AG09319 (cell line): ENCODE measurements at places on chromosomes 11 and 22.

DNA sequence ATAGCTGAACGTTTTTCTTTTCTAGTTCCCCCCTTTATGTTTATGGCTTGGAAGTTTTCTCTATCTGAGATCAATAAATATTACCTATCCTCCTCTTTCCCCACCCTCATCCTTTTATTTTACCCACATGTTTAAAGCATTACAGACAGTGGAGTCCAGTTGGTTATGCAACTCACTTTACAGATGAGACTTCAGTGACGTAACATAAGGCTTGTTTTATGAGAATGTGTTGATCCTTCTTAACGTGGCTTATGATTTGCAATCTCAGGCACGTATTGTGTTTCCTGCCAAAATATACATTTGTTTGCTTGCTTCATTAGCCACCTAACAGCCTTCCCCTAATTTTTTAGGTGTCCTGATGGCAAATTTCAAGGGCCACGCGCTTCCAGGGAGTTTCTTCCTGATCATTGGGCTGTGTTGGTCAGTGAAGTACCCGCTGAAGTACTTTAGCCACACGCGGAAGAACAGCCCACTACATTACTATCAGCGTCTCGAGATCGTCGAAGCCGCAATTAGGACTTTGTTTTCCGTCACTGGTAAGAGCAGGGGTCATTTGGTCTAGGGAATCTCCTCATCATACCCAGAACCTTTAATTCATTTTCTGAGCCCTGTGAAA, 36.6 kb downstream of the TMEM45B start:
- DNase-seq, result no peak

DNA sequence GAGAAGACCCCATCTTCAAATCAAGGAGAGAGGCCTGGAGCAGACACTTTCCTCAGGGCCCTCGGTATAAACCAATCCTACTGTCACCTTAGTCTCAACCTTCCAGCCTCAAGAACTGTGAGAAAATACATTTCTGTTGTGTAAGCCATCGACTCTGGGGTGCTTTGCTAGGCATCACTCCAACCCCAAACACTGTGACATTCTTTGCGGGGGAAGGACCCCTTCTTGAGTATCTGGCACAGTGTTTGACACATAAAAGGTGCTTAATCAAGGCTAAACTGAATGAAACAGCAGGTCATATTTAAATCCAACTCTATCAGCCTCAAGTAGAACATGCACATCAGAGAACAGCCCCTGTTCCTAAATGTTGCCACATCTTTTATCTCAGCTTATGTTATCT, 558.1 kb downstream of the INSC start:
- DNase-seq, result no peak

GRCh38 chr22:30605449-30606110, 1.4 kb upstream of the TCN2 start:
- DNase-seq, result no peak

DNA sequence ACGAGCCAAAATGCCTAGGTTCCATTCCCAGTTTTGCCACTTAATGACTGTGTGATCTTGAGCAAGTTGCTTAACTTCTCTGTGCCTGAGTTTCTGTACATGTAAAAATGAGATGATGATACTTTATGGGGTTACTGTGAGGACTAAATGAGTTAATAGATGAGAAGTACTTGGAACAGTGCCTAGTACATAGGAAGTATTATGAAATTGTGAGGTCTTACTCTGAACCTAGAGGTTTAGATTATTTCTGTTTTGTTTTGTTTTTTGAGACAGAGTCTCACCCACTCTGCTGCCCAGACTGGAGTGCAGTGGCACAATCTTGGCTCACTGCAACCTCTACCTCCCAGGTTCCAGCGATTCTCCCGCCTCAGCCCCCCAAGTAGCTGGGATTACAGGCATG, 227.0 kb upstream of the POU2AF2 start:
- DNase-seq, result no peak

DNA sequence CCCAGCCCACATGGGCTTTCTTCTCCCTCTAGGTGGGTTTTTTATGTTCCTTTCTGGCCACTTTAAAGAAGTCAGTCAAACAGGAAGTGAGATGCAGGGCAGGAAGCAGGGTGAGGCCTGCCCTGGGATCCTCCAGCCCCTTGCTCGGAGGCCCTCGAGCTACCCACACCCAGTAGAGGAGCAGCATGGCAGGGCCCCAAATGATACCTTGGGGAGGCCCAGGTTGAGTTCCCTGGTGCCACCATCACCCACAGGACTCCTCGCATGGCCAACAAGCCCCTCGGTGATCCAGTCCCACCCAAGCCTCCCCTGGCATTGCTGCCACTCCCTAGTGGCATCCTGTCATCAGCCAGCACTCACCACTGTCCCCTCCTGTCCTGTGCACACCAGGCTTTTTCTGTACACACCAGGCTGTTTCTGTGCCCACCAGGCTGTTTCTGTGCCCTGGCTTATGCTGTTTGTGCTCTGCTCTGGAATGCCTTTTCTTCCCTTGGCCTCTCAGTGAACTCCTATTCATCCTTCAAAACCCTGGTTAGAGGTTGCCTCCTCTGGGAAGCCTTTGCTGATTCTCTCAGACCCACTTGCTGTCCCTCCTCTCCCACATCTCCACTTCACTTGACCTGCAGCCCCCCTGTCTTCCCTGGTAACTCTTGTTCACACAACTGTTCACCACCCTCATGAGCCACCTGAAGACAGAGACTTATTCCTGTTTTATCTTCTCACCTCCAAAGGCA, 3.1 kb upstream of the PTGDR2 start:
- no peak for DNase-seq

- no peak for DNase-seq
Observed at GRCh38 chr11:129996113-129996870, 6.3 kb downstream of the PRDM10 start.

DNA sequence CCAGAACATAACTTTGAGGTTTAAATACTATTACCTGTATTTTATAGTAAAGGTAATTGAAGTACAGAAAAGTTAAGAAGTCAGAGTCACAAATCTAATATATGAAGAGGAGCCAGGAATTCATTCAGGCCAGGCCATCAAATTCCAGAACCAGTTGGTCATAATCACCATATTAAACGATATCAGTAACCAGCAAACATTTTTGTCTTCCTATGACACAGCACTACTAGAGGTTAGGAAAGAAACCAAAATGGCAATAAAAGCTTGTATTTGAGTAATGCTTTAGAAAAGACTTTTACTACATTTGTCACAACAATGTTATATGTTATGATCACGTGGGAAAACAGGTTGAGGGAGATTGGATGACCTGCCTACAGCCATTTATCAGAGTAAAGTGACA, 62.2 kb downstream of the DKK3 start:
- no peak for DNase-seq

GRCh38 chr22:40348025-40348658, 1.8 kb downstream of the ADSL start:
- DNase-seq, result no peak

GRCh38 chr11:46367244-46367915, 14.1 kb upstream of the MDK start:
- DNase-seq, result no peak

- DNase-seq, result no peak
Observed at GRCh38 chr11:21893565-21893867, 299.4 kb upstream of the ANO5 start.

DNA sequence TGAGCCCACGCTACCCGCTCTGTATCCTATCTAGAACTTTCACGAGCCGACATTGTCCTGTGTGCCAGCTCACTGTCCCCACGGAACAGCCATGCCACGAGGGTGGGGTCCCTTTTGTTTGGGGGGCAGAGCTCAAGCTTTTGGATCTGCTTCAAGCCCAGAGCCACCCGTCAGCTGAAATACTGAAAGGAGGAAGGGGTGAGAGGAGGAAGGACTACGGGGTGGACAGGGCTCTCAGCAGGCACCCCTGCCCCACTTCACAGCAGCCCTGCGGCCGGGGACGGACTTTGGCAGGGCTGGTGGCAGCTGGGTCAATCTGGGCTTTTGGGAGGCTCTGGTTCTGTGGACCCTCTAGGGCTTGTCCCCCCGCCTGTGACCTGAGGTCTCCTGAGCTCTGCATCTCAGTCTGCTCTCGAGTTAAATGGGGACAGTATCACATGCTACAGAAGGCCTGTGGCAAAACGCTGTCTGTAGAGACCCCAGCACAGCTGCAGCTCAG, 30.0 kb upstream of the MUC5AC start:
- DNase-seq, result no peak

DNA sequence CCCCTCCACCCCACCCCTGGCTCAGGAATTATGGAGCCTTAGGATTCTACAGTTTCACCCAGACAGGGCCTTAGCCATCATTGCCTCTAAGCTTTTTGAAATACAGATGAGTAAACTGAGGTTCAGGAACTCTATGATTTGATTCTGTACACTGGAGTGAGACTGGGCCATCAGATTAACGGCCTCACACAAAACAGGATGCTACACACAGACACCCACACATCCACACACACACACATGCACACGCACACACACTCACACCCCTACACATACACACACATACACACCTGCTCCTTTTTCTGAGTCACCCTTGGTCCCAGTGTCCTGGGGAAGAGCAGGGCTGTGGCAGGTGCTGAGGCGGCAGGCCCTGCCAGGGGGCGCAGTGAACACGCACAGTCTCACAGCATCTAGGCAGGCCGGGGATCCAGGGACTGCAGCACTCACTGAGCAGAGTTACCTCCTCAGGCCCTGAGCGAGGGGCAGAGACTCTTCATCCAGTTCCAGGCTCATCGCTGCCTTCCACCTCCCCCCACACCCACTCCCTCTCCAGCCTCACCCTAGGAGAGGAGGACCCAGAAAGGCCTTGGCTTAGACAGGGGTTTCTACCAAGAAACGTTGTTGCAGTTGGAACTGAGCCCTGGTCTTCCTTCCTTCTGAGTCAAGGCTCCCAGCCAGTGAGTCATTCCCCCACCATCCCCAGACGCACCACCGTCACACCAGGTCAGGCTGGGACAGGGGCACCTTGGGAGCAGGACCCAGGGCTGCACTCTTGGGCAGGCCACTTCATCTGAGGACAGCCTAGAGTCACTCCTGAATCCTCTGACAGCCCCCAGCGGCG, 89.8 kb upstream of the PARVA start:
- DNase-seq, result peak; percentile 88

DNA sequence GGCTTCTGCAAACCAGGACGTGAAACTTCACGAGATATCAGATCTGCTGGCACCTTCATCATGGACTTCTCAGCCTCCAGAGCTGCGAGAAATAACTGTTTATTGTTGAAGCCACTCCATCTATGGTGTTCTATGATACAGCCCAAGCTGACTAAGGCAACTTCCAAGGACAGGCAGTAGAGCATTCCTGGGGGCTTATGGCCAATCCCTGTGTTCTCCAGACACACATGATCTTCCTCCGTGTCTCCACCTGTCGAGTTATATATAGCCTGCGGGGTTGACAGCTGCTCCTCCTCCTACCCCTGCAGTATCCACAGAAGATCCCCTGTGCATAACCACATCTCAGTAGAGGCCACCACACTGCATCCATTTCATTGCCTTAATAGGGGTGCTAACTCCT, 11.0 kb downstream of the TP53AIP1 start:
- no peak for DNase-seq

- DNase-seq, result no peak
Observed at GRCh38 chr11:128085276-128085675, 502.1 kb downstream of the ETS1 start.

DNA sequence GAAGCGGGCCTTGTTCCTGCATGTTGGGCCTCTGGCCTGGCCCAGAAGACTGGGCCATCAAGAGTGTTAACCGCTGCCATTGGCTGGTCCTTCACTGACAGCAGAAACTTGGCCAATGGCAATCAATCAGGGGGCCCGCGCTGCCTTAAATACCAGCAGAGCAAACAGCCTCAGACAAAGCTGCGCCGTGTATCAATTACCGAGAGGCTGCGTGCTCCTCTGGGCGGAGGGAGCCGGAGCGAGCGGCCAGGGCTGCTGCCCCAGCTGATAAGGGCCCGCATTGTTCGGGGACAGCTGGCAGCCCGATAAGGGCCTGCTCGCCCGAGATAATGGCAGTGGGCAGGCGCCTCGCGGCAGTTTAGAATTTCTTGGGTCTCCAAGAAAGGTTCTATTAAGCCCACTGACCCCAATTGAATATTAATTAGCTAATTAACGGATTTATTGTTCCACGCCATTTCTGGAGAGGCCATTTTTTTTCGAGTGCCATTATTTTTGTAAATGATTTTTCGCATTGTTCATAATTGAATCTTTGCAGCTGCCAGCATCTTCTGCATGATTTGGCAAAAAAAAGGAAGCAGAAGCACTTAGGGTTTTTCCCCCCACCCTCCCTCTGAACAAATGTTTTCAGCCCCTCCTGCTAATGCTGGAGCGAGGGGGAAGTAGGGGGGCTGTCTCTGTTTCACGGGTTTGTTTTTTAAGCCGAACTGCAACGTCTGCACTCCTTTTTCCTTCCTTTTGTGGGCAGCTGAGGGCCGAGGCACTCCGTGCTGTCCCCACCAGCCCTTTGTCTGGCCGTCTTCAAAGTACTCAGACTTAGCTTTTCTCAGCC, 37.6 kb upstream of the RIC3 start:
- no peak for DNase-seq

DNA sequence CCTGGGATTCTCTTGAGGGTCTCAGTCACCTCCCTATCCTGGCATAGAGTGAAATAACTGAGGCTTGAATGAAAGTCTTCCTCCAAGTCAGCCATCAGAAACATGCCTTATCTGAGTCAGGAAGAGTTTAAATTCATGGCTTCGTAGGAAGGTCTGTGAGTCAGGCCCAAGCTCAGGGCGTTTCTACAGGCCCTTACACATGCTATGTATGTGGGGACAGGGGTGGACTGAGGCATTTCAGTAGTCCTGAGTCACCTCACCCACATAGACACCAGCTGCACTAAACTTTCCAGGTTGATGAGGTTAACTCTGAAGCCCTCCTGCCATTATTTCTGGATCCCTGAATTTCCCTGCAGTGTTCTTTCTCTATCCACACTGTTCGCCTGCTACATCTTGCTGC, 134.6 kb upstream of the RCN1 start:
- DNase-seq, result no peak

DNA sequence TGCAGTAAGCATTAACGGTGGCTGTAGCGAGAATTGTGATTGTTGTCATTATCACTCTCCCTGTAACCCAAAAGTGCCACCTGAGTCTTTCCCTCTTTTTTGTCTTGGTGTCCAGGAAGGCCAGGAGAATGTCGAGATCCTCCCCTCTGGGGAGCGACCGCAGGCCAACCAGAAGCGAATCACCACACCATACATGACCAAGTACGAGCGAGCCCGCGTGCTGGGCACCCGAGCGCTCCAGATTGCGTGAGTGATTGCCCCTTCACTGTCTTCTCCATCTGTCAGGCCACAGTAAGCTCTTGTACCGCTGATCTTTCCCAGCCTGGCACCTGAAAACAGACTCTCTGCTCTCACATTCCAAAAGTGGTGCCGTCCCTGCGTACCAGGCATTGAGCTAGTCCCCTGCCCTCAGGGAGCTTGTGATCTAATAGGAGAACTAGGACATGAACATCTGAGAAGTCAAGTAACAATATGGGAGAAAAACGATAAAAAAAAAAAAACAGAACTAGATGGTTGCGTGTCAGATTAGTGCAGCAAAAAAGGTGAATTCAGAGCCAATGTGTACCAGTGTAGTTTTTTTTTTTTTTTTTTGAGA, 5.8 kb downstream of the POLR2F start:
- no peak for DNase-seq
